Stimulated activated CD4-positive, alpha-beta T cell treated with anti-CD3 and anti-CD28 coated beads, Interleukin-4, amount 100 ng/mL, for 48 hours (primary cell): ENCODE measurements at places on chromosomes 2 and 18.

DNA sequence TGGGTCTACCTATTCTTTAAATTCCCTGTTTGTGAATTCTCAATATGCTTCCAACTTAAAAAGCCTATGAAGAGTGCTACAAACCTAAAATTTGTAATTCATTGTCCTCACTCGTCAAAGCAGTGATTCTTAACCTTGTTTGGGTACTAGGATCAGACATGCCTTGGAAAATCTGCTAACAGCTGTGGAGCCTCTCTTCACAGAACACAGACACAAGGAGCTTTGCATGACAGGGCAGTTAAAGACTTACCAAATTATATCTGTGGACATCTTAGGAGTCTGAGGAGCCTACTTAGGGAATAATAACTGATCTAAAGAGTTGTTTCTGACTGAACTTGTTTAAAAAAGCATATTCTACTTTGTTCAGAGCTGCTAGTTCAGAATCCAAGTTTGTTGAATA is 38.1 kb downstream of the TMEM87B start:
- no peak for DNase-seq

- DNase-seq, result no peak
These were observed 5.1 kb downstream of the SLC39A10 start for GRCh38 chr2:195662138-195662537.

GRCh38 chr2:224869601-224870233 is 153.6 kb upstream of the CCDC195 start:
- no peak for DNase-seq

GRCh38 chr2:207970147-207970825 is 55.0 kb downstream of the PLEKHM3 start:
- DNase-seq, result no peak

DNA sequence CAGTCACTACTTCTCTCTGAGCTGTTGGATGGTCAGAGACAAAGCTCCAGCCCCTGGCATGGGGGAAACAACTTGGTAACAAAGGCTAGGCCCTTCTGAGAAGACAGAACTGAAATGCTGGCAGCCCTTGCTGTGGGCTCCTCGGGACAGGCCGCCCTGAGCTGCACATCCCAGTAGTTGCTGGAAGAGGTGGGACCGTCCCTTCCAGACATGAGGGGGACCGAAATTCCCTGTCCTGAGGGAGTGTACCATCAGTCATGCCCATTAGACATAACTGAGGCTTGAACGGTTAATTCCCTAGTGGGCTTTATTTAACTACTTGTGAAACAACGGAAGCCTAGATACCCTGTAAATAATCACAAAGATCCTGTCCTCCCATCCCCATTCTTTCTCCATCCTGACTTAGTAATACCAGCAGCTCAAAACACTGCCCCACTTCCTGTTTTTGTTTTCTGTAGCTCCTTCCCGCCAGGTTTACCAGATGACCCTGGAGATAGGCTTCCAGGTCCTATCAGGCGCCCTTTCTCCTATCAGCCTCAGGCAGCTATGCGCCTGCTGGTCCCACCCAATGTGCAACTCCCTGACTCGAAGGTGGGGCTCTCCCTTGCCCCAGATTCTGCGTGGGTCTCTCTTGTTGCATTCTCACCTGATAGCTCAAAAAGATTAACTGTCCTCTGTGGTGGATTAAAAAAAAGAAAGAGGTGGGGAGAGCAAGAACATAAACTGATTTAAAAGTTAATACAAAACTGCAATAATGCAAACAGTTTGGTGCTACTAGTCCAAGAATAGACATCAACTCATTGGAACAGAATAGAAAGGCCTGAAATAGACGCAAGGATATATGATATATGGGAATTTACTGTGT is 37.0 kb upstream of the NT5DC4 start:
- no peak for DNase-seq

DNA sequence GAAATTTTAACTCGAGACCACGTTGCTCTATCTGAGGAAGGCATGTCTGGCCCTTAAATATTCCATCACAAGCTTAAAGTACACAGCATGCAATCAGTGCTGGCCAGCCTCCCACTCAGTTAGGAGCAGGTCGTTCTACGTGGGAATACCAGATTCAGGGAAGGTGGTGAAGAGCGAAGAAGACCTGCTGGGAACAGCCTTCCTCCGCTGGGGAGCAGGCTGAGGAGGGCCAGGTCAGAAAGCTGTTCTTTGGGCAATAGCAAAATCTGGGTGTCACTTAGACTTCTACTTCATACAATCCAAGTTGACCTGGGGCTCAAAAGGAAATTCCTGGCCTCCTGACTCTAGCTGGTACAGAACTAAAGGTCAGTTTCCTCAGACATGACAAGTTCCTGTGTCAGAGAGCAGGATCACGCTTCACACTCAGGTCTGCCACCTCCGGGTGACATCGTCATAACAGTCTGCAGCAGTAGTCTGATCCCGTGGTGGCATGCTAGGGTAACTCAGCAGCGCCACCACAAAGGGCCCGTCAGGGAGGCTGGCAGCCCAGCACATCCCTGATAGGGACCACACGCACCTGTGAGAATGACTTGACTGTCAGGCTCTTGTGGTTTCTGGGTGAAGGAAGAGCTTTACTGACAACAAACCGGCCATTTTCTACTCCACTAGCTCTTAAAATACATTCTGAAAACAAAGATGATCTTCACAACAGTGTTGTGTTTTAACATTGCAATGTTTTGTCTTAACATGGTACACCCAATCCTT is 35.2 kb upstream of the NAPG start:
- DNase-seq, result peak; percentile 40

DNA sequence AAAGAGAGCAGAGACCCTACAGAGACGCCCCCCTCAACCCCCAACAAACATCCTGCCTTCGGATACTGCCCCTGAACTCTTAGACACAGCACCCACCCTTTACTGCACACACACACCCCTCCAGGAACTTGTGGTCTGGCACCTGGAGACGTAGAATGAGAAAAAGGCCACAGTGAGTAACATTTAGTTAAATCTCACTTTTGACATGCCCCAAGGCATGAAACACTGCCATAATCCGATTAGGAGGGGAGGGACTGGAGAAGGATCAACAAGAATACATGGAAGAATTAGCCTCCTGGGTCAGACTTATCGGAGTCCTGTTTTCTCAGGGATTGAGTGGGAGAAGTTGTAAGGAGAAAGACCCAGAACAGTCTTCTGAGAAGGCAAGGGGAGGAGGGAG is 4.1 kb downstream of the CDK5R2 start:
- no peak for DNase-seq

- no peak for DNase-seq
These were observed 38.9 kb downstream of the RHBDD1 start for GRCh38 chr2:226874749-226875148.

DNA sequence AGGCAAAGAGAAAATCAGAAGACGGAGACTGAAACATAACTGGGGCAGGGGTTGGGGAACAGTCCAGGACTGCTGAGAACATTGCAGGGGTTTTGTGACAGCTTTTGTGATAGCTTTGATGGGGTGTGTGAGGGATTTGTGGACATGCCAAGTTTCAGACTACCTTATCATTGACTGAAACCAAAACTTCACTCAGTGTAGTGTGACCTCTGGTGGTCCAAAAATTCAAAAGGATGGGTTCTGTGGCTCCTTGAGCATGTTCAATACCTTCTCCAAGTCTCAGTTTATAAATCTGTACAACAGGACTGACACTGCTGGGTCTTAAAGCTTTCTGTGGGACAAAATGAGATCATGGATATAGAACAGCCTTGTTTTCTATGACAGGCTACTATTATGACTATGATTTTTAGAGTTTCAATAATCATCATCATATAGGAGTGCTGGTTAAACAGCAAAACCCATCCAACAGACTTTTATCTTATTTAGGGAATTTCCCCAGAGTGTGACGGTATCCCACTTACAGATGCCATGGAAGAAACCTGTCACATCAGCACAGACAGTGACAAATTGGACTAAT is 259.2 kb upstream of the SLC14A2 start:
- no peak for DNase-seq

DNA sequence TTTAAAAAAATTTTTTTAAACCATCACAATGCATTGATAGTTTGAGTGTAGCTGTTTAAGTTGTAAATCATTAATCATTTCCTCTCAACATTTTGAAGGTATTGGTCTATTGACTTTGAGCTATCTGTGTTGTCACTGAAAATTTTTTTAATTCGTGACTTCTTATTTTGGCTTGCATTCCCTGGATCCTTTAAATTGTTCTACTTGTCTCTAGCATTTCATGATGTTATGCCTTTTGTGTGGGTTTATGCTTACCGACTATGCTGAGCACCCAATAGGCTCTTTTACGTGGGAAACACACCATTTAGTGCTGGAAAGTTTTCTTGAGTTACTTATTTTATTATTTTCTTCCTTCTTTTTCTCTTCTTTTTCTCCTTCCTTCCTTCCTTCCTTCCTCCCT is 31.2 kb upstream of the NXPH2 start:
- no peak for DNase-seq
